ENCODE measurements at places on chromosomes 12 and 14.

DNA sequence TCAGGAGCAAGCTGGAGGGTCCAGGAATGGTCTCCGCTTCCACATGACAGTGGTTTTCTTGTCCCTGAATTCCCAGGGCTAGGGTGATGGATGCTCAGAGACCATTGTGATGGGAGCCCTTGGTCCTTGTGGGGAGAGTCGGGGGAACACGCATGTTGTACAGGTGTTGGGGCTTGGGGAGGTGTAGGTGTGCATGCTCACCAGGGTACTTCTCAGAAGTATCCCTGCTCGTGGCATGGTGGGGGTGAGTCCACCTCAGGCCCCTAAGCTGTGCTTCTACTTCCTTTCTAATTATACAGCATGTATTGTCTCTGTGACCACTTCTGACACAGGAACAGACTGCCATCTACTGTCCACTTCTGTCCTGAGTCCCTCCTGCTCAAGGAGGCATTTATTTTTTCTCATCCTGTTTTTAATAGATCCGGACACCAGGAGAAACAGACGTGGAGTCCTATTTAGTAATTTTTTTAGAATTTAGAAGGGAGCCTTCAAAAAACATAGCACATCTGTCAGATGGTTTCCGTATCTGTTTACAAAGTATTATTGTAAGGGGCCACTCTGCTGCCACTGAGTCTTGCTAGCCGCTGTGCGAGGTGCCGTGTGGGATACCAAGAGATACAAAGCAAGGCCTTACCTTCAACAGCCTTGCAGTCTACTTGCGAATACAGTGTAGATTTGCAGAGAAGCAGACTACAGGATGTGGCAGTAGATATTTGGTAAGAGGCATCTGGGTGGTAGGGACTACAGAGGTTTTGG, 10.5 kb downstream of the NTF3 start:
- no peak for DNase-seq

DNA sequence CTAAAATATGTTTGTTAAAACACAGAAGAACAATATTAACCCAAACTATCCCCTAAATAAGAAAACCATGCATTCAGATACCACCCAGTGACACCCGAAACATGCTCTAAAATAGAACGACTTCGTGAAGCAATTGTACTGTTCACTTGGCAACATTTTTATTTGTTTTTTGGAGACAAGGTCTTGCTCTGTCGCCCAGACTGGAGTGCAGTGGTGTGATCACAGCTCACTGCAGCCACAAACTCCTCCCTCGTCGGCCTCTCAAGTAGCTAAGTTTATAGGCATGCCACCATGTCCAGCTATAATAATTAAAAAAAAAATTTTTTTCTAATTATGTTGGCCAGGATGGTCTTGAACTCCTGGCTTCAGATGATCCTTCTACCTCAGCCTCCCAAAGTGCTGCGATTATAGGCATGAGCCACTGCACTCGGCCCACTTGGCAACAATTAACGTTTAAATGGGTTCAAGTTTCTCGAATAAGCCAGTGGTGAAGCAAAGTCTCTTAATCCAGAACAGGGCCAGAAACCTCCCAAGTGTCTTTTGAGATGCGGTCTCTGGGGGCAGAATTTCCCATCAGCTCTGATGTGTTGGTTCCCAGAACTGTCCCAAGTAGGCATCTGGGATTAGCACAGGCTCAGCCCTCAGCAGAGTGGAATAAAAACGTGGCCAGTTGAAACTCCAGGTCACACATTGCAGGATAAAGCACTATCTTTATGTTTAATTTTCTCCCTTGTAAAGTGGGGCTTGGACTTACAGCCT, 74.5 kb downstream of the TMCC3 start:
- no peak for DNase-seq

- no peak for DNase-seq
These were observed 82.0 kb downstream of the PRKCH start for GRCh38 chr14:61403411-61403810.

DNA sequence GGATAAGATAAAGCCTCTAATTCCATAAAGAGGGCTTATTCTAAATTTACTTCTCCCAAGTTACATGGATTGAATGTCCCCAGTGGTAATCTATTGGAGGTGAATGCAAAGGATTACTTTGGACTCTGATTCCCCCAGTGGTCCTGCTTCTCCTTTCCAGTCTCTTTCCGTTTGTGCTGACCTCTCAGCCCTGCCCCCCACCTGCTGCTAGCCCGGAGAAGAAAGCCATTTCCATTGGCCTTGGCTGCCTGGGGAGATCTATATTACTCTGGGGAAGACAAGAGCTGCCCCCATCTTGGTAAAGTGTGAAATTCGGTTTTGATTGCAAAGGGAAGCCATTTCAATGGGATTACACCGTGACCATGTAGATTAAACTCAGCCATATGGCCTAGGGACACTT, 13.3 kb downstream of the ASCL1 start:
- DNase-seq: no peak

DNA sequence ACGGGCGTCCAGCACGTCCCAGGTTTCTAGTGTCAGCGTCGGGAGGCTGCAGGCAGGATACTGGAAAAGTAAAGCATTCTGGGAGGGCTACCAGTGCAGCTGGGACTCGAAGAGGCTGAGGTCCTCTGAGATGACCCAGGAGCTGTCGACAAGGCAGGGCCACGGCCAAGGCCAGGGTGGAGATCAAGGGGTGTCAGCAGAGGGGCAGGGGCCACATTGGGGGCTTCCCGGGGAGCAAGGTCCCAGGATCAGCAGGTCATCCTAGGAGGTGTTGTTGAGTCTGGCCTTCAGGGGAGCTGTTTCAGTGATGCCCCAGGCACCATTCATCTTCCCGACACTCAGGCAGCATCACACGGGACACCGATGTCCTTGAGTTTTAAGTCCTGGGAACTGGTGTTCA, 377.8 kb upstream of the SFSWAP start:
- no peak for DNase-seq

GRCh38 chr12:122687086-122687485, 16.1 kb downstream of the HCAR2 start:
- DNase-seq: no peak

GRCh38 chr14:101362529-101363260, 198.6 kb upstream of the DIO3 start:
- no peak for DNase-seq

GRCh38 chr14:89652352-89652751, 235.3 kb upstream of the FOXN3 start:
- DNase-seq: no peak

DNA sequence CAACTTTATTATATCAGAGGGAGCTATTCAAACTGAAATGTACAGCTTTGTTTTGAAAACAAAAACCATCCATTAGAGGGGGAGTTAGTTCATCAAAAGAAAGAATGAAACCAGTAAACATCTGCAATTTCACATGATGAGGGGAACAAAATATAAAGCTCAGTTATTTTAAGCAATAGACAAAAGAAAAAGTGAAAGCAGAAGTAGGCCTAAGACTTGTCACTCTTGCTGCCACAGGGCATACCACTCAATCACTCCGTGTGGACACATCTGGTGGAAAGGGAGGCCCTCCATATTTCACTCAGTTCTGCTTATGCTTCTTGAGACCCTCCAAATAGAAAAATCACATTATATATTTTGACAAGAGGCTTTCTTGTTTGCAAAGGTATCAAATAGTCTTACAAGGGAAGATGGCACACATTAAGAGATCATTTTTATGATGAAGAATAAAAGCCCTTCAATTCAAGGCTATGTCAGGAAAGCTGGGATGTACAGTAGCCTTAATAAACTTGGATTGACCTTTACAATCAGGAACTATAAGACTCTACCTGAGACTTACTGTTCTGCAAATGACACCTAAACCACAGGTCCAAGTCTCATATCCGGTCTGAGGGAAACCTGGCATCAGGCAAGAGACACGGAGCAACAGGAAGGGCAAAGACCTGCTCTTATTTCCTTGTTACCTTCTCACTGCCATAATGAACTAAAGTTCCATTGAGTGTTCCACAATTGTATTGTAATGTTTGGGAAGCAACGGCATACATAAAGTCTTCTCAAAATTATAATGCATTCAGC, 222.5 kb upstream of the GRIP1 start:
- DNase-seq: no peak

DNA sequence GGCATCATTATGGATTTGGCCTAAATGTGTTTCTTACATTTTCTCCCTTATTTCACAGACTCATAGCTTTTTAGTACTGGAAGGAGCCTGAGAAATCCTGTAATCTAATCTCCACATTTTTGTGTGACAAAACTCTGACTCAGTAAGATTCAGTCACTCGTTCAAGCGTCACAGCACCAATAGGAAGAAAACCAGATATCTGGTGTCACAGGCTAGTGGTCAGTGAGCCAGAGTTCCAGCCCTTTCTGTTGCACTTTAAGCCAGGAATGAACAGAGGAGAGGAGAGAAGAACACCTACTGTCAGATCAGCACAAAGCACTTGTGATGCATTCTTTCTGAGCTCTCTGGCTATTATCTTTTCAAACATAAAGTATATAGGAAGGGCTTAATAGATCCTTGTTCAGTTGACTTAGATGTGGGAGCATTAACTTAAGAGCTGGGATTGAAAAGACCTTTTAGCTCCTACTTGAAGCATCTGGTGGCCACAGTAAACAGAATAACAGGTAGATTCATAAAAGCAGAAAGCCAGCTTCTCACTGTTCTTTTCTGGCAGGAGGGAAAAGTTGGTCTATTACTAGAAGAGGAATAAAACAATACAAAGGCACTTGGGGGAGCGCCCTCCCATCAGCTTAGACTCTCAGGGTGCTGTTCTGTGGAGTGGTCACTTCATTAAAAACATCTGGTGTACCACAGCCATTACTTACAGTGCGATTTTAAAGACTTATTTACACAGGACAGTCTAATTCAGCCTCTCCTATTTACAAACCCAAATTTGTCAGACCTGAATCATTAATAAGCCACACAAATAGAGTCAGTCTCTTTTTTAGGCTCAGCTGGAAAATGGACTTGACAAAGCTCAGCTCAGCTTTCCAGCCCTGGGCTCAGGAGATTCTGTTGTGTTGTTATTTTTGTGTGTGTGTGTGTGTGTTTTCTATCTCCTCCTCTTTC, 12.2 kb upstream of the NID2 start:
- no peak for DNase-seq

- DNase-seq: no peak
These were observed 202.2 kb downstream of the TMEM132D start for GRCh38 chr12:129701631-129702101.

DNA sequence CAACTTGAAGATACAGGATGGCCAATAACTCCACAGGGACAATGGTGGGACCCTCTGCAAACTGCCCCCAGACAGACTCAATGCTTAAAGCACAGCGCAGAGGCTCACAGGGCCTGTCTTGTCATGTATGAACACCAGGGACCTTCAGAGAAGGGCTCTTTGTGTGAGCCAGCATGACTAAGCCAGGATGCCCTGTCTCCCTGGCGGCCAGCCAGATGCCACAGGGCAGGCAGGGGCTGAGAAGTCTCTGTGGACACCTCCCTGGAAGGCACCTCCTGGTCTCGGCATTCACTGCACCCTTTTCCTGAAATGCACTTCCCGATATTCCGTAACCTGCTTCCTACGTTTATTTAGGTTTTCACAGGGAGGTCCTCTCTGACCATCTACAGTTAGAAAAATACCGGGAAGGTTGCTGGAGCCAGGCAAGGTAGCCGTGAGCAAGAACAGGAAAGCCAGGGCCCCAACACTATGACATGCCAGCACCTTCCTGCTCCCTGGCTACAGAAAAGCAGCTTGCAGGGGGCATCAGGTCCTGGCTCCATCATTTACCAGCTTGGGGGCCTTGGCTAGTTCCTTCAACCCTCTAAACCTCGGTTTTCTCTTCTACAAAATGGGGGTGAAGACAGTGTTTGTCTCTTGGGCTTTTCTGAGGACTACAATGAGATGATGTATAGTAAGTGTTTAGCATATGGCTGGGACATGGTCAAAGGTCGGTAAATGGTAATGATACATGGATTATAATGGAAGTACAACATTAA, 65.0 kb downstream of the PITPNM2 start:
- no peak for DNase-seq

DNA sequence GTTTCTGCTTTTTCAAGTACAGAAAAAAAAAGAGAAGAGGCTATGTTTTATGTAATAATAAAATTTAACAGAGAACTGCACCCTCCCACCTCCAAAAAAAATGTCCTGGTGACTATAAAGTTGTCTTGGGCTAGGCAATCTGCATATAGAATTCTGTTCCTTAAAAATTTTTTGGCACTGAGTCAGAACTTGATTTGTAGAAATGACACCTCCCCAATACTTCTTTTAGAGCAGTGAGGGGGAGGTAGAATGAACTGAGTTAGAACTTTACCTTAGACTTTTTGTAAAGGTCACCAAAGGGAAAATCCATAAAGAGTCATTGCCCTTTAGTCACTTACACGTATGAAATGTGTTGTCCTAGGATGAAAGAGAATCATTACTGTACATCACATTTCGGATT, 80.0 kb downstream of the BTG1 start:
- DNase-seq: no peak

DNA sequence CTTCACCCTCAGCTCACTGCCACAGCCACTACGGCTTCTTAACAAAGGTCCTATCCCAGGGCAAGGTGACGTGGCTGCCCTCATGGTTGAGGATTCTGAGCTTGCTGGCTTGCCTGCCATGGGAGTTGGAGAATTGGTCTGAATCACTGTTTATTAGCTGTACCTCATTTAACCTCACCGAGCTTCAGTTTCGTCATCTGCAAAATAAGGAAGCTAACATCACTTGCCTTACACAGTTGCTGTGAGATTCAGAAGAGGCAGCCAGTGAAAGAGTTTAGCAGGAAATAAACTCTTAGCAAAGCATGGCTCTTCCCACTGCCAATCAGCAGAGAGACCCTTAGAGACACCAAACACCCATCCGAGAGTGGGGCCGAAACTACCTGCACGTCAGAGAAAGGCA, 90.1 kb upstream of the KCNA1 start:
- DNase-seq: no peak

GRCh38 chr12:11836282-11837151, 187.0 kb downstream of the ETV6 start:
- DNase-seq: no peak

DNA sequence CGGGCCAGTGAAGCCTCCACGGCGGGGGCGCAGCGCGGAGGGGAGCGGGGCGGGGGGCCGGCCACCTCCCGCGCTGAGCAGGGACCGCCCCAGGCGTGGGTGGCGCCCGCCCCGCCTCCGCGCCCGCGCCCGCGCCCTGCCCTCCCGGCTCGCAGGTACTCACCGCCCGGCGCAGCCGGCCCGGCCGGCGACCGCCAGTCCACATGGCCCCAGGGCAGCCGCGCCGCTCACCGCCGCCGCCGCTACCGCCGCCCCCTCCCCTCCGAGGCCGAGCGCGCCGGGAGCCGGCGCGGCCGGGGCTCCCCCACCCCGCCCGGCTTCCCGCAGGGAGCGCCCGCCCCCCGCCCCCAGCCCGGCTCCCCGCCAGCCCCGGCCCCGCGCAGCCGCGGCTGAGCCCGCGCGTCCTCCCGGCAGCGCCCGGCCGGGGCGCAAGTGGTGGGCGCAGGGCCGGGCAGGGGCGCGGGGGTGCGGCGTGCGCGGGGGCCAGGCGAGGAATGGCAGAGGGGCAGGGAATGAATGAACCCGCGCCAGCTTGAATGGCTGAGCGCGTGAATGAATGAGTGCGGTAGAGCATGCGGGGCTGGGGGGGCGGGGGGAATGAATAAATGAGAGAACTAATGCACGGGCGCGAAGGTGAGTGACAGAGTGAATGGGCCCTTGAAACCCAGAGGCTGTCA, at the start of gene BEGAIN:
BEGAIN (minus strand) TSS at position 332 of the 677 bp plus-strand sequence; CDS start at position 205, 127 bp downstream.
- no peak for DNase-seq

GRCh38 chr14:81584495-81584894, 50.8 kb upstream of the SEL1L start:
- no peak for DNase-seq

Measured in NCI-H1048 (cell line).